ENCODE measurements at places on chromosomes 12 and 14.

GRCh38 chr14:27387463-27387862 lies 789.6 kb upstream of the NOVA1 start:
- H3K27ac ChIP-seq: no peak overlapping the region
- H3K4me1 ChIP-seq: no peaks in the 10 kb centered on the region

DNA sequence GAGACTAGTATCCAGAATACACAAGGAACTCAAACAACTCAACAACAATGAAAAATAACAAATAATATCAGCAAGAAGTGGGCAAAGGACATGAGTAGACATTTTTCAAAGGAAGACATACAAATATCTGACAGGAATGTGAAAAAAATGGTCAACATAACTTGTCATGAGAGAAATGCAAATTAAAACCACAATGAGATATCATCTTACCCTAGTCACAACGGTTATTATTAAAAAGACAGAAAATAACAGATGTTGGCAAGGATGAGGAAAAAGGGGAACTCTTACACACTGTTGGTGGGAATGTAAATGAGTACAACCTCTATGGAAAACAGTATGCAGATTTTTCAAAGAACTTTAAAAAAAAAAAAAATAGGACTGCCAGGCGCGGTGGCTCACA lies 20.4 kb downstream of the VWF start:
- H3K27me3 ChIP-seq: no peaks in the 10 kb centered on the region
- no peak for DNase-seq
- no peaks in the 10 kb centered on the region for H3K4me1 ChIP-seq
- H3K36me3 ChIP-seq: no peaks in the 10 kb centered on the region
- no peak overlapping the region for H3K4me3 ChIP-seq

DNA sequence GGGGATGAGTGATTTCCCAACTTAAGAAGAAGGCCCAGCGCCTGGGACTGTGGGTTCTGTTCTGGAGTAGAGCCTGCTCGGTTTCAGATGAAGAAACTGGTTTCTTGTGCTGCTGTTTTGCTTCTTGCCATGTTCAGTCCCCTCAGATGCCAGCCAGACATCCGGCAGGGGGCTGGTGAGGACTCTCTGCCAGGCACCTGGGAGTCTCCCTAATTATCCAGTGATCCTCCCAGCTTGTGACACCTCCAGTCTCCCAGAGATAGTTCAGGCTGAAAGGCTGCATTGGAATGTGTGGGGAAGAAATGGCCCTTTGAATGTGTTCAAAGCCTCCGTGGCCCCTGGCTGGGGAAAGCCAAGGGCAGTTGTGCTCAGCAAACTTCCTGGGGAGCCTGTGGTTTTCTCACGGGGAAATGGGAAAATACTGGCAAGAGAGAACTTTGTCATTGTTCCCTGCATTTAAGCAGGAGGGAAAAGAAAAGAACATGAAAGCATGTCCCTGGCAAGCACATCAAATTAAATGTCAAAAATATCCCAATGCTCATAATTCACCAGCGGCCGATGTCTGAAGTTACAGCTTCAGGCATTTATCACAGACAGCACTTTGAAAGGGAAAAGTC lies 8.5 kb upstream of the SERPINA12 start:
- no peaks in the 10 kb centered on the region for H3K4me1 ChIP-seq
- no peak overlapping the region for H3K27ac ChIP-seq
- no peak for DNase-seq
- H3K27me3 ChIP-seq: no peaks in the 10 kb centered on the region
- no peaks in the 10 kb centered on the region for H3K36me3 ChIP-seq
- no peak overlapping the region for H3K4me3 ChIP-seq

- H3K4me3 ChIP-seq: no peak overlapping the region
- no peaks in the 10 kb centered on the region for H3K36me3 ChIP-seq
- no peaks in the 10 kb centered on the region for H3K4me1 ChIP-seq
- no peaks in the 10 kb centered on the region for H3K27me3 ChIP-seq
- no peak overlapping the region for H3K27ac ChIP-seq
Observed at GRCh38 chr12:6034596-6034995, 89.5 kb upstream of the ANO2 start.

DNA sequence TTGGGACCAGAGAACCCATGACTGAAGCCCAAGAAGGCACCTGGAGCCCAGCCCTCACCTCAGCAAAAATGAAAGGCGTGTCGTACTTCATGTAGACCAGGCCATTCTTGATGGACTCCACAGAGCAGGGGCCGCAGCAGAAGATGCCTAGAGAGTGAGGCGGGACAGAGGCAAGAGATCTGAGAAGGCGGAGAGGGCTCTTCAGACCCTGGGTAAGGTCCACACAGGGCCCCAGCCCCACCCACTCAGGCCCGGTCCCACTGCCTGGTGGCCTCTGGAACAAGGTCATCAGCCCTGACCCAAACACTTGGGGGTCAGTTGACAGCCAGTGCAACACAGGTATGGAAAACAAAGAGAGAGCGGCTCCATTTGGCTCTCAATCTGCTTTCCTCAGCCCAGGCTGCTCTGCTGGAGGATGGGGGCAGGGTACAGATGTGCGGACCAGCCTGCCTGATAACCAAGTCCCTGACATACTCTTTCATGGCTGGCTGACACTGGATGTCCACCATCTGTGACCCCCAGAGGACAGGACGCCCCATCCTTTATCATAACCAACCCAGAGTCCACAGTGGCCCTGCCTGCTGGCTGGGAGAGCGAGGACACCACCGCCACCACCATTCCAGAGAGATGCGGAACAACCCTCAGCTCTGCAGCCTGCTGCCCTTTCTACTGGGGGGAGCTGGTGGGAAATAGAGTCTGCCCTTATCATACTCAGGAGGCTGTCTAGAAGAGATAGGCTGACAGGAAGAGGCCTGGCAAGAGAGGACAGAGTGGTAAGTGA lies 6.9 kb downstream of the TGM1 start:
- peaks cover 10% of the 10 kb centered on the region for H3K36me3 ChIP-seq
- peak; percentile 39 for DNase-seq
- H3K27me3 ChIP-seq: no peaks in the 10 kb centered on the region
- H3K4me1 ChIP-seq: no peaks in the 10 kb centered on the region
- H3K4me3 ChIP-seq: no peak overlapping the region

GRCh38 chr12:14239935-14240872 lies 125.3 kb upstream of the ATF7IP start:
- no peaks in the 10 kb centered on the region for H3K36me3 ChIP-seq
- no peaks in the 10 kb centered on the region for H3K4me1 ChIP-seq
- peak; percentile 67 for DNase-seq
- H3K27ac ChIP-seq: peak overlapping the region; percentile 76

DNA sequence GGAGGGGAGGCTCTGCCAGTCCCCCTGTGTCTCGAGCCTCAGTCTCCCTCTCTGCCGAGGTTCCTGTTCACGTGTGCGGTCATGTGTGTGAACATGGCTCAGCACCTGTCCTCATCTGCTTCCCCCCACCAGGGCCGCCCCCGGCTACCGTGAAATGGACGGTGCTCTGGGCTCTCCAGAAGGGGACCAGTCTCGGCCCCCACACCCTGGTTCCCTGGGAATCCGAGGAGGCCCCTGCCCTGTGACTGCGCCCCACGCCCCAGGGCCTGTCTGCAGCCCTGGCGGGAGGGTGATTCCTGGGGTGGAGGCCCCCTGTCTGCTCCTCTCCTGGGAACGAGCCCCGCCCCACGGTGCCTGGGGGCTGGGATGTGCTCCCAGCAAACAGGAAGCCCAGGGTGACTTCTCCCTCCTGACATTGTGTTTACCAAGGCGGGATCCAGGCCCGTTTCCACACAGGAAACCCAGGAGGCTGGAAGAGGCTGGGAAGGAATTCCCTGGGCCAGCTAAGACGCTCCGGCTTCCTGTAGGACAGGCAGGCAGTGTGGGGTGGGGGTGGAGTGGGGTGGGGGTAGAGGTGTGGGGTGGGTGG lies 46.6 kb downstream of the KIF26A start:
- no peaks in the 10 kb centered on the region for H3K27me3 ChIP-seq
- no peak overlapping the region for H3K4me3 ChIP-seq
- H3K4me1 ChIP-seq: no peaks in the 10 kb centered on the region
- H3K27ac ChIP-seq: no peak overlapping the region
- no peak for DNase-seq
- H3K36me3 ChIP-seq: no peaks in the 10 kb centered on the region

DNA sequence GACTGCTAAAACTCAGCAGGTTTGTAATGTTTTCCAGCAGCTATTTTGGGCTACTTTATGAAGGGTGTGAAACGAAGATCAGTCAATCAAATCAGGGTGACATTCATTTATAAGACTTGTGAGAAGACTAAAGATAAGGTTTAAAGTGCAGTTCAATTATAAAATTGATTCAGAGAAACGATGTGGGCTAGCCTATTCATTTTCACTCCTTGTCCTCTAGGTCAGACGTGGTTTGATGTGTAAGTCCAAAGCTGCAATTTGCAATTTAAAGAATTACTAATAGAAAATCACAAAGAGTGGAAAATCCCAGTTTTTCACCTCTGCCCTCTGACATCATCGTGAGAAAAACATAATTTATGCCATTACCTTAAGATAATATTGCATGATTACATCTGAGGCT lies 243.5 kb upstream of the NOVA1 start:
- DNase-seq: no peak
- H3K36me3 ChIP-seq: no peaks in the 10 kb centered on the region
- H3K4me1 ChIP-seq: no peaks in the 10 kb centered on the region
- H3K27me3 ChIP-seq: no peaks in the 10 kb centered on the region

DNA sequence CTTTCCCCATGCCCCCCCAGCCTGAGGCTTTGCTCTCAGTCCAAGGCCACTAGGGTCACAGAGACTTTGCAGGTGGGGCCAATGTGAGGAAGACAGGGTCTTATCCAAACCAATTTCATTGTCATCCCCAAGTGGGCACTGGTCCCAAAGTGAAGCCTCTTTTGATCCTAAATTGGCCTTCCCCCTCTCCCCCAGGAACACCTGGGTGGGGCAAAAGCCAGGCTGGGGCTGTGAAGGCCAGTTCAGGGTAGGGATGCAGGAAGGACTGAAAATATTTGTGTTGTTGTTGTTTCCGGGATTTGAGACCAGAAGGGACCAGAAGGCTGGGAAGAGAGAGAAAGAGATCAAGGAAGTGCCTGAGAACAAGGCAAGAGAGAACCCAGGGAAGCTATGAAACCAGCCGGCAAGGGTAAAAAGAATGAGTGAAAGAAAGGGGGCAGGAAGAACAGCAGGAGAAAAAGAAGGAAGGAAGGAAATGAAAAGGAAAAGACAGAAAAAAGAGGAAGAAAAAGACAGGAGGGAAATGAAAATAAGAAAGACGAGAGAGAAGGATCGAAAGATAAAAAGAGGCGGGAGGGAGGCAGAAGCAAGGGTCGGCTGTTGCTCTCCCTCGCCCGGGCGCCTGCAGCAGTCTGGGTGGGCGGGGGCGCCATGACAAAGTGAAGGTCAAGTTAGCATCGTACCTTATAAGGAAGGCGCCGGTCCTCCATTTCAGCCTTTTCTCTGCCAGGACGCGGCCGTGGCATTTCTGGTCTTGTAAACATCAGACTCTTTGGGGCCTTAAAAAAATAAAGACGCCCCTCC lies 7.4 kb upstream of the HOXC11 start:
- DNase-seq: no peak
- no peak overlapping the region for H3K27ac ChIP-seq
- H3K4me1 ChIP-seq: peaks cover 3% of the 10 kb centered on the region
- no peaks in the 10 kb centered on the region for H3K27me3 ChIP-seq
- H3K36me3 ChIP-seq: no peaks in the 10 kb centered on the region

- no peak overlapping the region for H3K27ac ChIP-seq
- no peak for DNase-seq
- no peaks in the 10 kb centered on the region for H3K27me3 ChIP-seq
Observed at GRCh38 chr14:53044486-53044885, 93.6 kb upstream of the FERMT2 start.

DNA sequence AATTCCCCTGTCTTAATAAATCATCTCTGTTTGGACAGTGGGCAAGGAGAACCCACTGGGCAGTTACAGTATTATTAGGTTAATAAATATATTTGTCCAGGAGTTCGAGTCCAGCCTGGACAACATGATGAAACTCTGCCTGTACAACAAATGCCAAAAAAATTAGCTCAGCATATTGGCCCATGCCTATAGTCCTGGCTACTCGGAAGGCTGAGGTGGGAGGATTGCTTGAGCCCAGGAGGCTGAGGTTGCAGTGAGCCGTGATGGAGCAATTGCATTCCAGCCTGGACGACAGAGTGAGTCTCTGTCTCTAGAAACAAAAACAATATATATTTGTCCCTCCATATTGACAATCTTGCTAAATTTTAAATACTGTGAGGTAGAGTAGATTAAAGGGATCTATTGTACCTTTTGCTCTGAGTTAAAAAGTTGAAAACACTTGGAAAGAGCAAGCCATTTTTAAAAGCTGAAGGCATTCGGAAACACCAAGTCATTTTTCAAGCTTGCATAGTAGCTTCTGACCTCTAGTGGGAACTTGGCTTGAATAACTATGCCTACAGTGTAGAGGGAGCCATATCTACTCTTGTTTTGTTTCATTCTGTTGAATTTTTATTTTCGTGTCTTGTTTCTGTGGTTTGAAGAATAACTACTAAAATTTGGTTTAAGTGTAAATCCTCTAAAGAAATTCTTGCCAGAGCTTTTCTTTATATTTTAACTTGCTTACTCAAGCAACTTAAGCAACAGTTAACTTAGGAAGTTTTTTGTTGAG lies 14.6 kb upstream of the EEA1 start:
- H3K27me3 ChIP-seq: no peaks in the 10 kb centered on the region
- DNase-seq: no peak
- no peak overlapping the region for H3K27ac ChIP-seq
- H3K36me3 ChIP-seq: no peaks in the 10 kb centered on the region

- no peaks in the 10 kb centered on the region for H3K36me3 ChIP-seq
- H3K4me1 ChIP-seq: no peaks in the 10 kb centered on the region
- no peak overlapping the region for H3K27ac ChIP-seq
- H3K4me3 ChIP-seq: no peak overlapping the region
- no peak for DNase-seq
Observed at GRCh38 chr12:92563819-92564218, 139.0 kb upstream of the PLEKHG7 start.

DNA sequence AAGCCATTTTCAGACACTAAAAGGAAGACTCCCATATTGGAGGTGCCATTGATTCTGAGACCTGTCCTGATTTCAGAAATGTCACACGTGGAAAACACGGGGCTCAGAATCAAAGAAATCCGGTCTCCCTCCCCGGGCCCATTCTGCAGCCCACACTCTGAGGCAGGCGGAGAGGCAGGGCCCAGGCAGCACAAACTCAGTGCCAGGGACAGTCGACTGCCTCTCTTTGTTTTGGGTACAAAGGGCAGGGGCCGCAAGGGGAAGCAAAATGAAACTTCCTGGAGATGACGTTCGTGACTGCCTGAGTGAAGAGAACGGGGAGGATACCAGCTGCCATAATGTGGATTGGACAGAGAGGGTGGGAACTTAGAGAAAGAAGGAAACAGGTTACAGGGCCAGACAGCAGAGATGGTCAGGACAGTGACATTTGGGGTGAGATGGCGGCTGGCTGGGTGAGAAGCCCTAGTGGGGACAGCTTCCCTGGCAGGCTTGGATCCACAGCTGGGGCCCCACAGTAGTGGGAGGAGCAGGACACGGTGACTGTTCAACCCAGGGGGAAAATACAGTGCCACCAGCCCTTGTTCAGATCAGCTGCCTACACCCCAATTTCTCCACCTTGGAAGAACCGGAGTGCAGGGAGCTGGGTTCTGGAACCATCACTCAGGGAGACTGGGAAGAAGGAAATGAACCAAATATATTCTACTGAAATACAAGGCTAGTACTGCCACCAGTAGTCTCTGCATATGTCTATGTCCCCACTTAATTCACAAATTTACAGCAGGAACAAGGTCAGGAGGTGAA lies 8.1 kb downstream of the GAPDH start:
- H3K27me3 ChIP-seq: no peaks in the 10 kb centered on the region
- H3K36me3 ChIP-seq: peaks cover 29% of the 10 kb centered on the region
- H3K4me3 ChIP-seq: no peak overlapping the region
- H3K4me1 ChIP-seq: peaks cover 44% of the 10 kb centered on the region
